ENCODE measurements at places on chromosomes 4 and X. TPM values are rescaled to one million over a fixed set of nuclear protein-coding genes. Genes with fewer than 3 reads are reported as not detected.
A peak's percentile ranks its signal among the peaks of the same experiment; 100 is the strongest.

DNA sequence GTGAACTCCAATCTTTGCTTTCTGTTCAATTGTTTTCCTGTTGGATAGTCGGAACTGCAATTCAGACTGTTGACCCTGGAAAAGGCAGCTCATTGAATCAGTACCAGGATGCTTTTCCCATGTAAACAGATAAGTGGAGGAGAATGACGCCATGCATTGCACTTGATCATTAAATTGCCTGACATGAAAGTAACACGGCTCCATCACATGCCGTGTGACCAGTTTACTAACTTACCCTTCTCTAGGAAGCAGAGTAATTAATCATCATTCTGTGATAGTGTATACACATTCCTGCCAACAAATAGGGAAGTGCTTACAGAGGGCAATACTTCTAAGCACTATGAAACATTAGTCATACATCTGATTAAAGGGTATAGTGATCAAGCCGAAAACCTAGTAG, 101.4 kb downstream of the PPARGC1A start:
- DNase-seq = no peak

- DNase-seq = no peak
These were observed 107.8 kb downstream of the ANK2 start for GRCh38 chr4:113157086-113157857.

DNA sequence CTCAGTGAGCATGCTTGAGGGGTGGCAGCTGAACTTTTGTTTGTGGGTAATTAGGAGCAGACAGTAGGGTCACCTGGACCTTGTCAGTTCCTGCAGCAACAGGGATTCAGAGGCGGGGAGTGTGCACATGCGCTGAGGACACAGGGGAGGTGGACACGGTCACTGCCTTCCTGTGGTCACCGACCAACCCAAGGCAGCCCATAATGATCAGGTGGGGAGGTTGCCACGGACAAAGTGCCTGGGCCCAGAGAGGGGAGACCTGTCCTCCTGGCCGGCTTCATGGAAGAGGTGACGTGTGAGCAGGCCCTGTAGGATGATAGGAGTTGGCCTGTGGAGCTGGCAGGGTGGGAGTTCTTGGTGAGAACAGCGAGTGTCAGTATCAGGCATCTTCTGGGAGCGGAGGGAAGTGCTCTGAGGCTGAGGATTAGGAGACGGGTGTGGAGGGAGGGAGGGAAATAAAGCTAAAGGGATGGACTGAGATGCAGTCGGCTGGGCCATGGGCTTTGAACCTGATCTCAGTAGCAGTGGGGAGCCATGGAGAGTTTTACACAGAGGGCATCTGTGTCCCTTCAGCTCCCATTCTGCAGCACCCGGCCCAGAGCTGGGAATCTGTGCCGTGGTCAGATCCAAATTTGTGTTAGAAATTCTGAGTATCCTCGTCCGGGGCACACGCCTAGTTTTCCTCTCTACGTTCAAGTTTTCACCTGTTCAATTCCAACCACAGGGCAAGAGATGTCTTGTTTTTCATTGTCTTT, 100.0 kb downstream of the PSAPL1 start:
- DNase-seq = no peak

The MAGEA2 gene
- total RNA-seq = not detected

DNA sequence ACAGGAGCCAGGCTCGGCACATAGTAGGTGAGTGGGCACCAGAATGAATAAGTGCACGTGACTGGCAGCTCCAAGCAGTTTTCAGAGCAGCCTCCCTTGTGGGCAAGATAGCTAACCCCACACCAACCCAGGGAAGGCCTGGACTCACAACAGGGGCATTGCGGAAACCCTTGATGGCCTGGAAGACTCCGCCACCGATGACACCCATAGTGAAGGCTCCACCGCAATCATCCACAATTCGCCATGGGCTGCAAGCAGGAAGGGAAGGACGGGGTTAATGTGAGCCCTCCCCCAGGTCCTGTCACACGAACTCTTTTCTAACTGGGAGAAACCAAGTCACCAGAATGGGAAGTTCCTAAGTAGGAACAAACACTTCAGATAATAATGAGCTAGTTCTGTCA, 957 bp downstream of the TIMM17B start:
- DNase-seq = no peak

- no peak for DNase-seq
These were observed 731.9 kb downstream of the STPG2 start for GRCh38 chr4:97411356-97411755.

- no peak for DNase-seq
These were observed 8.3 kb upstream of the TLR8 start for GRCh38 chrX:12898073-12898472.

DNA sequence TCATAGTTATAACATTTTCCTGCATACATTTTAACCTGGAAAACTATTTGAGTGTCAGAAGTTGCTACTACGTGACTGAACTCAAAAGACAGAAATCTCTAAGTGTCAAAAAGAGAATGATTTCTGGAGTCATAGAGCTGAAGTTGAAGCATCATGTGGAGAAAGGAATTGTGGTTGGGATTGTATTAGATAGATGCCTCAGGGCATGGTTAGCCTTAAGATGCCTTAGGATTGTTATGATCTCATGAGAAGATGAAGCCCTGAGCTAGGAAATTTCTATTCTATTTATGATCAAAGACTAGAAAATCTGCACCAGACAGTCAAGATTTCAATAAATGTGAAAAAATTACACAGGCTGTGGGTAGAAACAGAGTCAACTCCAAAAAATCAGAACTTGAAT, 20.2 kb downstream of the EPGN start:
- no peak for DNase-seq

The FAM133A gene
- 0.55 TPM for total RNA-seq

DNA sequence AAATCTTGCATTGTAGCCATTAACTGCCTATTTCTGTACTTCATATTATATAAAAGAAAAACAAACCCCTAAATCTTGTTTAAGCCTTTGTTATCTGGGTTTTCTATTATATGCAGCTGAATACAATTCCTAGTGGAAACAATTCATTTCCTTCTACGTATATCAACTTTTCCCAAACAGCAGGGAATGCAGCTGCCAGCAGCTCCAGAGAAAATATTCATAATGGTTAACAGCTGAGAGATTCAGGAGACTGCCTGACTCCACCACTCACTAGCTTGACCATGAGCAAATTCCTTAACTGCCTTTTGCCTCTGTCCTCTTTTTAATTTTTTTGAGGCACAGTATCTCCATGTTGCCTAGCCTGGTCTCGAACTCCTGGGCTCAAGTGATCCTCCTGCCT, 146.2 kb downstream of the SPATA18 start:
- no peak for DNase-seq

GRCh38 chr4:128818442-128818841, 8.9 kb downstream of the JADE1 start:
- no peak for DNase-seq

DNA sequence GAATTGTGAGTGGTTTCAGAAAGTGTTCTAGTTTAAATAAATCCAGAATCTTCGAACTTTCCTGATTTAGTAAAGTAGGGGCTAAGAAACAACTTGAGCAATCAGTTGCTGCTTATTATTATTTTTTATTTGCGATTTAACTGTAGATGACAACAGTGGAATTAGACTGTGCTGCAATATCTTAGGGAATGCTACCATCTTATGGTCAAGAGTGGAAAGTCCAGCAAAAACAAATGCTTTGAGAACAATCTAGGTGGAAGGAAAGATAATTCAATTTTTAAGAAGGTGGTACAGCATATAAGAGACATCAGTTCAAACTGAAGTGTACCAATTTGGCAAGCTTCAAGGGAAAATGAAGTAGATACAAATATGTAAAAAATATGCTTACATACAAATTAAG, 73.3 kb downstream of the CYLC1 start:
- no peak for DNase-seq

- no peak for DNase-seq
These were observed 1300.9 kb upstream of the DIAPH2 start for GRCh38 chrX:95383778-95384177.

The TSPAN7 gene
- 88.4 TPM for total RNA-seq

GRCh38 chr4:55758066-55758465, 61.5 kb upstream of the EXOC1L start:
- DNase-seq = no peak

GRCh38 chrX:19909761-19910160, 22.4 kb upstream of the SH3KBP1 start:
- no peak for DNase-seq

The SMARCA1 gene
- total RNA-seq = 102 TPM

The MAGEB10 gene
- total RNA-seq = not detected

DNA sequence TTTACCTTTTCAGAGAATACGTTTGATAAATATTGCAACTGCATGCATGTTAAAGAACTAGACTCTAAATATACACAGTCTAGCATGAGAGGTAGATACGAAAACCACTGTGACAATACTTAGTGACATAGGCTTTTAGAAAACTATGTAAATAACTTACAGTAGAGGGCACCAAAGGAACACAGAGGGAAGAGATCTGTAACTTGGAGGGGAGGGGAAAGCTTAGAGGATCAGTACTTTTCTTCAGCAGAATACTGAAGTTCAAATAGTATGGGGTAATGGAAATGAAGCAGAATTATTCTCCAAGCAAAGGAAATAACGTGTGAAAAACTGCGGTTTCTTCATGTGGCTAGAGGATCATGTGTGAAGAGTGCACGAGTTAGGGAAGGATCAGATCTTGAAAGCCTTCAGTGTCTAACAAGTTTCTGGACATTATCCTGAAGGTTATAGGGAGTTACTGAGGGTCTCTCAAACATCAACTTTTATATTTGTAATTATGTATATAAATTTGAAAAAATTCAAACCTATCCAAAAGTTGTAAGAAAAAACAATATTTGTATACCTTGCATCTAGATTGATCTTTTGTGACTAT, 264.3 kb downstream of the NPFFR2 start:
- no peak for DNase-seq

The COL4A5 gene
- total RNA-seq = 11.3 TPM

GRCh38 chr4:117400039-117400835, 314.9 kb upstream of the TRAM1L1 start:
- DNase-seq = no peak

DNA sequence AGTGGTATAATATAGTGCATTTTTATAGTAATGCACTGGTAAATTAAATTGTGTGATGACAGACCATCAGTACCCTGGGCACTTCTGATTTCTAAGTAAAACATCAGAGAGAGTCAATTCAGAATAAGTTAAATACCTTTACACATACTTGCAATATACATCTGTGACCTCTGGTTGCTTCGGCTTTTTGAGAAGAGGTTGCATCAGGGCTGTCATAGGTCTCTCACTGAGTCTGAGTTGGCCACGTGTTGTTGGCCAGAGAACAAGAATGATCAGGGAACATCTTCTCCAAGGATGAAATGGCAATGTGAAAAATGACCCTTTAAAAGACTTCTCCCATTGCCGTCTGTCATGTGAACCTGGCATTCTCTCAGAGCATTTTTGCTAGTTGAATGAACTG, 36.9 kb upstream of the PUDP start:
- DNase-seq = no peak

GRCh38 chrX:49958727-49959485, 36.5 kb downstream of the CLCN5 start:
- no peak for DNase-seq

DNA sequence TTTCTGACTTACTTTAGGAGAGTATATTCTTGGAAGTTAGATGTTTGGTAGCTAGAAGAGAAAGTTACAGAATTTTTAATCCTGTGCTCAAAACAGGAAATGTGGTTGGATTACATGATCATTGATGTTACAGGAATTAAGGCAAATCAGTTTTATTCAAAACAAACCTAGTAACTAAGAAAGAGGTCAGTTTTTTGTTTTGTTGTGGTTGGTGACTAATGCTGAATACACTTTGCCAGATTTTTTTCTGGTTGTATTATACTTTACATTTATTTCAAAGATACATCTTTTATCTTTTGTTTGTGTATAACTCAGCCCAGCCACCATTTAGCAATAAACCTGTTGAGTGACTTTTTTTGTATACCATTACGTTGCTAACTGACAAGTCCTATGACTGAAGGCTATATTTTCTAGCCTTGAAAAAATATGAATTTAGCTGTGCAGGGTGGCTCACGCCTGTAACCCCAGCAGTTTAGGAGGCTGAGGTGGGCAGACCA, 116.7 kb downstream of the KLHL8 start:
- no peak for DNase-seq

DNA sequence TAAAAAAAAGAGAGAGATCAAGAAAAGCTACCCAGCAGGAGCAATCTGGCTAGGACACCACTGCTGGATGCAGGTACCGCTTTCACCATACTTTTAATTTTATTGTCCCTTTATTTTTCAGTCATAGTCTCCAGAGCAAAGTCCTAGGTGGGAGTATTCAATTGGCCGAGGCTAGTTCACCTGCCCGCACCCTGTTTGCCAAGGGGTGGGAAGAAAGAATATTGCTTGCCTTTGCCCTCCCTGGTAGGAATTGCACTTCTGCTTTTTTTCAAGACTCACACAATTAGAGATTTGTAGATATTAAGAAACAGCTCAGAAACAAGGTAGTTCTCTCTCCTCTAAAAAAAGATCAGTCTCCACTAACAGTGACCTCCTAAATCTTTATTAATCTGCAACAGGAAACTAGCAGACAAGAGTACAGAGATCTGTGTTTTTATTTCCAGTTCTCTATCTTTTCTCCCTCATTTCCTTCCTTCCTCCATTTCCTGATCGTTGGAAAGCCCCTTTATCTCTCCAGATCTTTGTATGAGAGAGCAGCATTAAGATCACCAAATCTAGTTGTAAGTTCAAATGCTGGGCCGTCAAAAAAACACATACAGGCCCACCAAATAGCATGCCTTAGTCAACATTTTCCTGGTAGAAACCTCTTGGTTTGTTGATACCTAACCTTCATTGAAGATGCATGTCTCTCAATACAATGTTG, 9.4 kb upstream of the RPGR start:
- no peak for DNase-seq

DNA sequence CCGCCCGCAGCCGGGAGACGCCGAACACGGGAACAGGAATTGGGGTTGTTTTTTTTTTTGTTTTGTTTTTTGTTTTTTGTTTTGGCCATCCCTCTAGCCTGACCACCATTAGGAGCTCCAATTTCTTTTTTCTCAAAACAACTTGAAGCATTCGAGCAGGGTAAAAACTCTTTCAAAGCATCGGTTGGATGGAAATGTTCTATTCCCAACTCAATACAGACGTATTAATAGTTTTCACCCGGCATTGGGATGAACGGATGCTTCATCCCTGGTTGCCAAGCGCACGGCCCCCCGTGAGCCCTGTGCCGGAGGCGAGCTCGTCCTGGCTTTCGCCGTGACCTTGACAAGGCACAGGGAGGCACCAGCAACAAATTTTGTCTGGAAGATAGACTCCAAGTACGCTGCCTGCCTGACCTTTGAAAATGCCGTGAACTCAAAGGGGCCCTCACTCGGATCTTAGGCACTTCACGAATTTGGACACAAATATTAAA, 352 bp upstream of the MAP3K15 start:
- peak; percentile 43 for DNase-seq

The USP17L26 gene
- total RNA-seq = not detected

DNA sequence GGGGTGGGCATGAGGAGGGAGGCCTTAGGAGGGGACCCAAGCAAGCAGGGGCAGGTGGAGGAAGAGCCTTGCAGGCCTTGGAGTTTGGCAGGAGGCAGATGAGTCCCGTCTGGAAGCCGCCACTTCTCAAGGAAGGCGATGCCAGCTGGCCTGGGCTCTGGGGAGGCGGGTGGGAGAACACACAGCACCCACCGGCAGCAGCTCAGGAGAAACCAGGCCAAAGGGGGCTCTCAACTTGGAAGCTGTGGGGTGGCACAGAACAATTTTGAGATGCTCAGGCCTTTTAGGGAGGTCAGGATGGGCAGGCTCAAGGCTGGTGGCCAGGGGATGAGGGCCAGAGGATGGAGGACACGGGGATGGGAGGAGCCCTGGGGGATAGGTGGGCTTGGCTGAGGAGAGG, 11.6 kb upstream of the DUSP9 start:
- no peak for DNase-seq

The STARD8 gene
- 7.5 TPM for total RNA-seq

Measured in adrenal gland (tissue), 19 donors.